ENCODE measurements at places on chromosomes 4 and X. TPM values are rescaled to one million over a fixed set of nuclear protein-coding genes. Genes with fewer than 3 reads are reported as not detected.

ZNF674 gene
- total RNA-seq = 7.2 TPM

GRCh38 chr4:153018684-153019083 is 82.6 kb downstream of the FHDC1 start:
- no peak for DNase-seq

EDA2R gene
- total RNA-seq = 0.05 TPM

NAT8L gene
- 16.6 TPM for total RNA-seq

DNA sequence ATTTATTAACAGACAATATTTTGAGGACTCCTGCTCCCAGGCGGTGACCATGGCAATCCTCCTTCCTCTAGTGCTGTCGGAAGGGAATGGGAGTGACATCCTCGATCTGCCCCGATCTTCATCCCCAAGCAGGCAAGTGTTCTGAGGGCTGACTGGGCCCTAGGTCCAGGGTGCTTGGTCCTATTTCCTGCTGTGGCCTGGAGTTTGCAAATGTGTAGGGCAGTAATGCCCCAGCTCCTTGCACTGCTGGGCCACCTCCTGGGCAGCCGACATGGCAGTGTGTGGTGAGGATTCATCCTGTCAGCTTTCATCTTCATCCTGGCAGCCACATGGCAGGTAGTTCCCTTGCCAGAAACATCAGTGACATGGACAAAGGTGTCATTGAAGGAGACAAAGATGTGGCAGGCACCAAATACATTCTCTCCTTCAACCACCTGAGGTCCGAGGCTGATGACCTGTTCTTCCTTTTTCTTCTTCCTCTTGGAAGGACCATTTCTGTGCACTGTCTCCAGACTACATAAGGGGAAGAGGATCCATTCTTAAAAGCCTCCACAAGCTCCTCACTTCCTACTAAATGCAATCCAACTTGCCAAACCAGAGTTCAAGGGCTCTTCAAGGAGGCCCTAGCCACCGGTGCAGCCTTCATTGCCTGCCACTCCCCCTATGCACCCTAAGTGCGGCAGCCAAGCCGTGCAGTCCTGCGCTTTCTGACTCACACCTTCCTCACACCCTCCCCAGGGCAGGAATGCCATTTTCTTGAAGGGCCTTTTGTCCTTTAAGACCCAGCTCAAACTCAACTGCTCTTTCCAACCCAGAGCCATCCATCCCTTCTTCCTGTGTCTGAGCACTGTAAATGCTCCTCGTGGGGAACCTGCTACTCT is 65.7 kb downstream of the TMEM154 start:
- no peak for DNase-seq

DNA sequence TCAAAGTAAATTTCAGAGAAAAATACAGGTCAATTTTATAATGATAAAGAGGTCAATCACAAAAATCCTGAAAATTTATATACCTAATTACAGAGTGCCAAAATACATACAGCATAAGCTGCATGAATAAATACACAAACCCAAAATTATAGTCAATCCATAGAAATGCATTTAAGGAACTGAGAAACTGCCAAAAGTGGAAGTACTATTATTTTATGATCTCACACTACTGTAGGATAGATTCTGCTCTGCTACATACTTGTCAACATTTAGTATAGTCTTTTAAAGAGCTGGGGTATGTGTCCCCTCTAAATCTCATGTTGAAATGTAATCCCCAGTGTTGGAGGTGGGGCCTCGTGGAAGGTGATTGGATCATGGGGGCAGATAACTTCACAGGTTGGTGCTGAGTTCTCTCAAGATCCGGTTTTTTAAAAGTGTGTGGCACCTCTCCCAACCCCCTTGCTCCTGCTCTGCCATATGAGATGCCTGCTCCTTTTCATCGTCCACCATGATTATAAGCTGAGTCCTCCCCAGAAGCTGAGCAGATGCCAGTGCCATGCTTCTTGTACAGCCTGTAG is 31.8 kb downstream of the CHIC2 start:
- no peak for DNase-seq

DNA sequence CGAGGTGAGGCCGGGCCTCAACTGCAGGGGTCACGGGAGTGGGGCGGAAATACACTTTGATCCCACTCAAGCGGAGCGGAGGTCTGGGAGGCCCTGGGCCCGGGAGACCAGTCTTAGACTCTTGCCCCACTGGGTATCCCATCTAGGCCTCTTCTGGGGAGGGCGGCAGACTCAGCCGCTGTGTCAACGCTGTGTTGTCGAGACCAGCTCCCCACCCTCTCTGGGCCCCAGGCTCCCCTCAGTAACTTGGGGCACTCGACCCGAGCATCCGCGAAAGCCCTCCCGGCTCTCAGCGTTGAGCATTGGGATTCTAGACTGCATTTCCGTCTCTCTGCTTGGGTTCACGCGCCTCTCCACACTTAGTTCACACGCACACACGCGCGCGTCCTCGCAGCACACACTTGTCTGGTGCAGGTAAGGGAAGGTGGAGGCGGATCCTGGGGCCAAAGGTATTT is 1.7 kb downstream of the NKX3-2 start:
- no peak for DNase-seq

BGN gene
- 2.9 TPM for total RNA-seq

GRCh38 chr4:8698341-8699062 is 105.9 kb downstream of the CPZ start:
- DNase-seq = no peak

FGFBP1 gene
- total RNA-seq = 0.39 TPM

DNA sequence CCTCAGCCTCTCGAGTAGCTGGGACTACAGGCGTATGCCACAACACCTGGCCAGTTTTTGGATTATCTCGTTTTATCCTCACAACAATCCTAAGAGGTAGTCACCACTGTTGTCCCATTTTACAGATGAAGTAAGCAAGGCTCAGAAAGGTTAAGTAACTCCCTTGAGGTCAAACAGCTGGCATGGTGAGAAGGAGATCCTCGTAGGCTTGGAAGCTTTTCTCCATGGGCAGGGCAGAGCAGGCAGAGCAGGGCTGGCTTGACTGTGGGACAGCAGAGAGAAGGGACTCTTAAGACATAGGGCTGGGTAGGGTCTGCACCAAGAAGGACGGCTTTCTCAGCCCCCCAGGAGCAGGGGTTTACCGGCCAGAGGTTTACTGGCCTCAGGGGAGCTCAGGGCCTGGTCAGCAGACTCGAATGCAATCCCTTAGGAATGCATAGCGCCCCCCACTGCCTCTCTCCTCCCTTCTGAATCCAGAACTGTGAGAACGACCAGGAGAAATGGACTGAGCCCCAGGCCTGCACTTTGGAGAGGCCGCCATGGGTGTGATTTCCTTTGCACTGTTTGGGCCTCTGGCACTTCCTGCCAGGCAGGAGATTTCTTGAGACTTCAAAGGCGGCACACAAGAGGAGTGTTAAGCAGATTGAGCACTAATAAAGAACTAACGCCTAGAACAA is 14.0 kb upstream of the CDKN2AIP start:
- DNase-seq = no peak

DNA sequence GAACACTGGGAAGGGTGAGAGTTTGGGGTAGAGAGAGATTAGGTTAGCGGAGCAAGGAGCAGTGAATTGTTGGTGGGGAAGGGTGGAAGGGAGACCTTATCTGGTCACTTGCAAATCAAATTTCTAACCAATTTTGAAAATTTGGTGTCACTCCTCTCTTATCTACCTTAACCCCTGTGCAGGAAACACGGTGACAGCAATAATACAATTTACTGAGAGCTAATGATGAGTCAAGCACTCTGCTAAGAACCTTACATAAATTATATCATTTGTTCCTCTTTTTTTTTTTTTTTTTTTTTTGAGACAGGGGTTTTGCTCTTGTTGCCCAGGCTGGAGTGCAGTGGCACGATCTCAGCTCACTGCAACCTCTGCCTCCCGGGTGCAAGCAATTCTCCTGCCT is 116.4 kb downstream of the C4orf51 start:
- no peak for DNase-seq

TRAM1L1 gene
- 0.72 TPM for total RNA-seq

- no peak for DNase-seq
These were observed 44.3 kb upstream of the FAM9A start for GRCh38 chrX:8845469-8845868.

WDR17 gene
- 4.2 TPM for total RNA-seq

GRCh38 chr4:69811166-69811565 is 48.8 kb downstream of the SULT1E1 start:
- DNase-seq = no peak

GLOD5 gene
- total RNA-seq = not detected

DUSP9 gene
- 7.1 TPM for total RNA-seq

- no peak for DNase-seq
These were observed 54.7 kb downstream of the SLITRK4 start for GRCh38 chrX:143581240-143581639.

GRCh38 chrX:72230290-72230689 is 8.5 kb downstream of the ERCC6L start:
- DNase-seq = no peak

TMEM271 gene
- not detected for total RNA-seq

- DNase-seq = peak; percentile 35
These were observed 222.4 kb downstream of the CRLF2 start for GRCh38 chrX:989959-990510.

ALPK1 gene
- 1.4 TPM for total RNA-seq

DNA sequence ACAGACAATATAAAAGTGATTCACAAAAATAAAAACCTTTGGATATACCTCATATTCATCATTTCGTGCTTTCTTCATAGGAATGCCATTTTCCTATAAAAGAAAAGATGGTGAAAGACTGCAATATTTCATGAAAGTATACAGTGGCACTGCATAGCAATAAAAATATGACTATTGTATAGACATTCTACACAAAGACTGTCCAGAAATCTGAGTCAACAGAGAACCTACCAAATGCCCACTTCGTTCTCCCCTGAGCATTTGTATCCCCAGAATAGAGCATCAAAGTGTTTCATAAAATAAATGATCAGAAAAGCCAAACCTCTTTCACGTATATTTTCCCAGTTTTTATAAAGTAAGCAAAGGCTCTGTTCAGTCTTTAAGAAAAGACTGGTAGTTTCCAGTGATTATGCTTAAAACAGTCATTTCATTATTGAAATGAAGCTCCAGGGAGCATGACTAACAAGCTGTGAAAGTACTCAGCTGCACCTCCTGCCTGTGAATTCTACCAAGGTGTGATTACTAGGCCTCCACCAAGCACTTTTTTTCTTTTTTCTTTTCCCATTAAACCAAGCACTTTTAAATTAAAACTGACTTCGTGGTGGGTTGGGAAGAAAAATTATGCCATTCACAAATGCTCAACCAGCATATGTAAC is 20.2 kb downstream of the PPA2 start:
- no peak for DNase-seq

HPSE gene
- total RNA-seq = 2.6 TPM

- no peak for DNase-seq
These were observed 193.9 kb downstream of the ANAPC10 start for GRCh38 chr4:144903953-144904711.

Data from Panc1 (cell line).